SK-N-SH (cell line): ENCODE measurements at places on chromosomes 4 and X. TPM values are rescaled to one million over a fixed set of nuclear protein-coding genes. Genes with fewer than 3 reads are reported as not detected.

DNA sequence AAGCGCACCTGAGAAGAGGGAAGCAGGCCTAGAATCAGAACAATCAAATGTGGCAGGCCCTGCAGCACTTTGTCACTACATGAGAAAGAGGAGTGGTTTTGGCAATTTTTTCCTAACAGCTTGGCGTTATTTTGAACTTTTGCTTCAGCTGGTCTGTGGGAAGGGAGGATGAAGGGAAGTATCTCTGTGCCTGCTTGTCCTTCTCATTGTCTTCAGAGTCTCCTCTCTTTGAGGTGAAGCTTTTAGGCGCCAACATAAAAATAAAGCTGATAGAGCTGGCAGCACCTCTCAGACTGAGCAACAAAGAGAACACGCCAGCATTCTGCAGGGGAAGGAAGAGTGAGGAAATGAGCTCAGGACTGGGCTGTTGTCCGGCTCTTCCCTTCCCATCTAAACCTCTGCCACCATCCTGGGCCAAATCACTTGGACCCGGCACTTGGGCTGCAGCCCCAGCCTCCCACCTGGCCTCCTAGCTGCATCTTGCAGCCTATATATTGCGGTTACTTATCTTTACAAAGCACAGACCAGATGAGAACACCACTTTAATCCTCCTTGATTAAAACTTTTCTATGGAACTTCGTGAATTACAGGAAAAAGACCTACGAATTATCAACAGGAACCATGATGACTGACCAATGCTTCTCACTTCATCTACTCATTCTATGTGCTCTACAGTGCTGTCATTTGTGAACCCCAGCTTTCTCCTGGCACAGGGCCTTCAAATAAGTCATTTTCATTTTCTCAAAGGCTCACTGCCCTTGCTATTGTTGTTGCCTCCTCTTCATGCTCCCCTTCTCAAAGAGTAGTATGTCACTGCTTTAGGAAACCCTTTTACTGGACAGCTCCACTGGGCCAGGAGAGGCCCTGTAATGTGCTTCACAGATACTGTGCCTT, 476.4 kb upstream of the HS3ST1 start:
- DNase-seq = no peak

The TMEM154 gene
- 0.58 and 0.62 TPM in 2 replicates for polyA plus RNA-seq

The NPY5R gene
- not detected in 2 replicates for polyA plus RNA-seq

The P2RY10 gene
- not detected in 2 replicates for polyA plus RNA-seq

DNA sequence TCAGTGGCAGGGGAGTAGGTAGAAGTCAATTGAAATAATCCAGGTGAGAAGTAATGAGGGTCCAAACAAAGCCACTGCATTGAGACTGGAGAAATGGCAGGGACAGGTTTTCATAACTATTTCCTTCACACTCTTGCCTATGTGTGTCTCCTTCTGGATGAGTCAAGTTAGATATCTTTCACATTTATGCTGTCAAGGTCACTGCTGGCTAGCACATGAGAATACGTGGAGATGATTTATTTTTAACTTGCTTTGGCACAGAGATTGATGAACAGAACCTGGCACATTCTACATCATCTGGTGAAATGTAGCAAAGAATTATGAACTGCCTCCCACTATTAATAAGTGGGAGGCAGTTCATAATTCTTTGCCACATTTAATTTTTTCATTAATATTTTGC, 66.7 kb upstream of the BOD1L1 start:
- DNase-seq = no peak

The WDR44 gene
- polyA plus RNA-seq = 5.3 and 8.2 TPM in 2 replicates

DNA sequence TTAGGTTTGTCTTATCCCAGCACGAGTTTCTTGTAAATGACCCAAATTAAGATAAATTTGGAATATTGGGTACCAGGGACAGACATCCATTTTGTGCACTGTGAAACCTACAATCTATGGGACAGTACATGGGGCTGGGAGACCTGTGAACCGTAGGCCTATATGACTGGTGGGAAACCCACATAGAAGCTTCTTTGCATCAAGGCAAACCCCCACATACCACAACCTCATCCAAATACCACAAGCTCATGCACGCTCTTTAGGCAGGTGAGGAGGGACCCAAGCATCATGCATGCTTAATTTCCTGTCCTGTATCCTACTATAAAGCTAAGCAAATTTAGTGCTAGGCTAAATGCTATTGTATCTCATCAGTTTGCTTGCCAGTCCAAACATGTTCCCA, 47.8 kb downstream of the NIPAL1 start:
- DNase-seq = no peak

The ZNF185 gene
- polyA plus RNA-seq = 10.3 and 10.6 TPM in 2 replicates

The MMRN1 gene
- not detected in 2 replicates for polyA plus RNA-seq

GRCh38 chr4:8348071-8348470, 78.5 kb downstream of the HTRA3 start:
- no peak for DNase-seq

The FAM149A gene
- polyA plus RNA-seq = 0.21 and 0.38 TPM in 2 replicates

GRCh38 chr4:17280261-17281018, 231.4 kb downstream of the QDPR start:
- no peak for DNase-seq

GRCh38 chr4:183214912-183215488, 105.1 kb downstream of the CLDN22 start:
- DNase-seq = no peak

The CYBB gene
- not detected in 2 replicates for polyA plus RNA-seq

The MAGEA2 gene
- 55.9 and 66.3 TPM in 2 replicates for polyA plus RNA-seq

The OCIAD1 gene
- polyA plus RNA-seq = 113 and 153 TPM in 2 replicates

The ASB9 gene
- polyA plus RNA-seq = 2.5 and 3.4 TPM in 2 replicates

DNA sequence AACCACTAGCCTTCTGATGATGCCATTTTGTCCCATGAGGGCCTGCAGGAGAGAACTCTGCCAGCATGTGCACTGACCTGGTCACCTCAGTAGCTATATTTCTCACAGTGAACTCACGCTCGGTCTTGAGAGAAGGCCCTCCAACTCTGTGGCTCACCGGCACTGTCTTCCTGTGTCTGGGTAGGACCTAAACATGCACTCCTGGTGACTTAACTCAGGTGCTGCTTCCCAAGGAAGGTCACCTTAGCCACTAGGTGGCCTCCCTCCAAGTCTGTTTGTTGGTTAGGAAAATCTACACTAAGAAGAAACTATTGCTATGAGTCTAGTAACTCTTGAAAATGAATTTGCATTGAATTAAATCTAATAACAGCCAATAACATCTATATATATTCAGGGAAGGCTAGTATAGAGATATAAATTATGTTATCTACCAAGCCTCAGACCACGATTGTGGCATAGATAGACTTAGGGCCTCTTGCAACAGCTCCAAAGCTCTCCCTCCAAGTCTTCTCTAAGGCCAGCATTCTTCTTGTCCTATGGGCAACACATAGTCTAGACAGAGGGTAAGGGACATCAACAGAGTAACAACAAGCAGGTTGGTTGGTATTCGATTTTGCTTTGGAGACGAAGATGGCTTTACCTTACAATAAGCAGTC, 24.7 kb downstream of the TLR10 start:
- no peak for DNase-seq

The SYTL5 gene
- 0.74 and 0.84 TPM in 2 replicates for polyA plus RNA-seq

GRCh38 chr4:38501698-38502097, 162.3 kb upstream of the KLF3 start:
- DNase-seq = no peak

The HHIP gene
- 1.8 and 3.5 TPM in 2 replicates for polyA plus RNA-seq

GRCh38 chr4:95013236-95013635, 255.5 kb downstream of the BMPR1B start:
- no peak for DNase-seq

- DNase-seq = no peak
Measured at GRCh38 chr4:141216002-141216761, 4.5 kb upstream of the ZNF330 start.

- no peak for DNase-seq
Measured at GRCh38 chr4:127698789-127699200, 31.4 kb upstream of the SLC25A31 start.

- no peak for DNase-seq
Measured at GRCh38 chr4:98908703-98909262, 20.1 kb downstream of the EIF4E start.

The SATL1 gene
- polyA plus RNA-seq = not detected in 2 replicates

The ADH1A gene
- not detected in 2 replicates for polyA plus RNA-seq

DNA sequence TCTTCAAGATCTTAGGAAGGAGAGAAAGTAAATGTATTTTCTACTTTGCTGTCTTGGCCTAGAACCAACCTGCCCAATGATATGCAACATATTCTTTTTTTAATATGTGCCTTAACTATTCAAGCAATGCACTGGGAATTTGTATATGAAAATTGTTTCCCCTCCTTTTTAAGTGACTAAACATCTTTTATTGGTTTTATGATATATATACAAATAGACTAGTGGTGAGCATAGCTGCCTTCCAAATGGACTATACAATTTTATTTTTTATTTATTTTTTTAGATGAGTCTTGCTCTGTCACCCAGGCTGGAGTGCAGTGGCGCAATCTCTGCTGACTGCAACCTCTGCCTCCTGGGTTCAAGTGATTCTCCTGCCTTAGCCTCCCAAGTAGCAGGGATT, 10.3 kb downstream of the NOCT start:
- no peak for DNase-seq

The SPP1 gene
- polyA plus RNA-seq = 0.82 and 1.3 TPM in 2 replicates

DNA sequence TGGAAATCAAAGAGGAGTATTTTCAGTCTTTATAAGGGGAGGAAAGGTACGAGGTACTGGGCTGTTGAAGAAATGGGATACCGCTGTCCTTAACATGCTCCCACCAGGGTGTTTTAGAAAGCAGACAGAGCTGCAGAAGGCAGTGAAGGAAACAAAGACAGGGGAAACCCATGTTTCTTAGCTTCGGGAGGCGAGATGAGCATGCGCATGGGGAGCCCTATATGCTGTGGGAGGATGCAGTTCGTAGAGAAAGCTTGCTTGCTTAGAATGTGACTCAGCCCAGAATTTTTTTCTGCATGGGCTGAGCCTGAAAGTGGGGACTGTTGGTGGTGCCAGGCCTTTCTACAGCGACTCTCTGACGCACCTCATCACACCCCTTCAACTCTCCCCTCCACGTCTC, 28.8 kb upstream of the SCOC start:
- DNase-seq = no peak

The TMEM156 gene
- polyA plus RNA-seq = 0.13 and 0.15 TPM in 2 replicates

The SYTL4 gene
- 2.3 and 3.1 TPM in 2 replicates for polyA plus RNA-seq

The C4orf50 gene
- polyA plus RNA-seq = under 0.01 and 0.03 TPM in 2 replicates

GRCh38 chrX:19578956-19579355, 63.6 kb upstream of the MAP3K15 start:
- DNase-seq = no peak

DNA sequence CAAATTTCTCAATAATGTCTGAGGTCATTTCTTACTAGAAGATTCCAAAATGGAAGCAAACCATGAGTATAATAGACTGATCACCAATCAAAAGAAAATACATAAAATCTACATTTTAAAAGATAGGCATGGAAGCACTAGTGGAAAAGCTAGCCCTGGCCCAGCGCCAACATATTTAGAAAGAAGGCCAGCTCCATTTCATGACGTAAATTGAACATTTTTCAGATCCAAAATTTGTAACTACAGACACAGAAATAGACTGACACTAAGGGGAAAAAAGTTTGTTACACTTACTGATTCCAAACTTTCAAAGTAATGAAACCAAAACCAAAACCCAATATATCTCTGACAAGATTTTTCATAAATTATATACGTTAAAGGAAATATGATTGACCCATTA, 117.7 kb downstream of the ADAMTS3 start:
- no peak for DNase-seq

DNA sequence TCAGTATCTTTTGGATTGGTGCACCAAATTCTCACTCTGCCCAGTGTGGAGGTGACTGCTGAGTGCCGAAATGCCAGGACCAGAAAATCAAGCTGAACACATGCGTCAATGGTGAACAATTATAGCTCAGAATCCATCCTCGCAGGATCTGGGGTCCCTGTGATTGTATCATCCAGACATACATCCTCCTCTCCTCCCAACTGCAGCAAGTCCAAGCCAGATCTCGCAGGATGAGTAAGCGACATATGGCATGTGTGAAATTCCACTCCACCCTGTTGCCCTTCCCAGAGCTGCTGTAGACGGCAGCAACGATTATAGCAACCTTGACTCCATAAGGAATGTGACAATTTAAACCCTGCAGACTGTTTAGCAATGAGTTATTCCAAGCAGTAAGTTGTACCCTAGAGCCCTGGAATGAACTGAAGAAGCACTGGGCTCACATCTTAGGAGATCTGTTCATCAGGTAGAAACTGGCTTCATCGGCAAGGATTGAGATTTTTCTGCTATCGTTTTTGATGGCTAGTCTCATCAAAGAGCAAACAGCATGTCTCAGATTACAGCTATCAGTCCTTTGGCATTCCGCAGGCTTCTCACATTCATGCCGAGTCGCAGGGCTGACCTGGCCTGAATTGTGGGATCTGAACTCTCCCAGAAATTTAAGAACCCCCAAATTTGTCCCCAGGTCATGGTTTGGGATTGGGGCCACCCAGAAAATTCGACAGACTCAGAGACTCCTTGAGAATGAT, 35.5 kb upstream of the SORBS2 start:
- peak; percentile 53 for DNase-seq

DNA sequence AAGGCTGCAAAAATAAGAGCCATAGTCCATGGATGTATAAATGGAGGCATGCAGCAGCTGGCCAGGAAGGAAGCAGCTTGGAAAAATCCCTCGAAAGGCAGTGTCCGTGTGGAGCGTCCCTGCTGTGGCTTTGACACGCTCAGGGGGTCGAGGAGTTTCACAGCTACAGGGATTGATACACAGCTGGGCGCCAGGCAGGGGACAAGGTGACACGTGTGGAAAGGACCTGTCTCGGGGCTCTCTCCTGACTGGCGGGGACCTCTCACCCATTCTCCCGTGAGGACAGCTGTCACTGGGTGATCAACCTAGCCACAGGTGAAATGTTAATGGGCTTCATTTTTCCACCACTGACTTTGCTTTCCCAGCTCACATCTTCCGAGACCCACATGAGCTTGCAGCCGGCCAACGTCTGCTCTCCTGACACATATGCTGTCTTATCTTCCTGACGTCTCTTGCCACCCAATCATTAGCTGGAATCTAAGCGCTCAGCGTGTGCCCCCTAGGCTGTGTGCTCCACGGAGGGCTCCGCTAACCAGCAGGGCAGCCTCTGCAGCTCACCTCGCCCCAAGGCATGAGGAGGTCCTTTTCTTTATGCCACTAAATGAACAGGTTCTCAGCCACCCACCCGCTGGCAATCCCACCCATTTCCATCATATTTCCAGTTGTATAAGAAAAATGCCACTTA, 89.4 kb upstream of the AFAP1 start:
- DNase-seq = peak; percentile 84

DNA sequence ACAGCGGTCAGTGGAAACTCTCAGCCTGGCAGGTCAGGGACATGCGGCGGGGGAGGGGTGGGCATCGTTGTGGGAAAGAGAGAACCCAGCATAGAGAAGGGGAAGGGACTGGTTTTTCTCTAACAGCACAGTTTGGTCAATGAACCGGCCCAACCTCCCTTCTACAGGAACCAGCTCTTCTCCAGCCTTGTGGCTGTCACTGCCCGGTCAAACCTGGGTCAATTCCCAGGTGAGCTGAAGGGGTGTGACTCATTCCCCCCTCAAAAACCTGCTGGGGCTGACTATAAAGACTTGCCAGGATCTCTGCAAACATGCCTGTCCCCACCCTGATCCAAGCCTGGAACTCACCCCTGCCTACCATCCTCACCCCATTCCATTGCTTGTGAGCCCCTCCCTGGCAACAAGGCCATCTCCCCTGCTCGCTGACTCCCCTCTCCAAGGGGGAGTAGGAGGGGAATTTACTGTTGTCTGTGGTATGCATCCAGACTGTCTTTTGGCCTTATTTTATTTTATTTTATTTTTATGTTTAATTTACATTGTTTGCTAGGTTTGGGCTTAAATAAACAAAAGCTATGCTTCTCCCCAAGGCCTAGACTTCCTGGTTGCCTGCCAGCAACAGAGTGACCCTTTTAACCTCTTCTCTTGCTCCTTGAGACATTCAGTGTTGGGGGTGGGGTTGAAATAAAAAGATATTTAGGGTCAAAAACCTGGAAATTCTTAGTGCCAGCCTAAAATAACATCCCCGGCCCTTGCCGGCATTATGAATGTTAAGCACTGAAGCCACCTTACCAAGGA, 49.6 kb downstream of the TSC22D3 start:
- no peak for DNase-seq

The FAAH2 gene
- polyA plus RNA-seq = 0.05 and 0.23 TPM in 2 replicates
